ENCODE measurements at places on chromosomes 1 and 21. TPM values are rescaled to one million over a fixed set of nuclear protein-coding genes. Genes with fewer than 3 reads are reported as not detected.
A peak's percentile ranks its signal among the peaks of the same experiment; 100 is the strongest.

Gene DISP3
- not detected for total RNA-seq

DNA sequence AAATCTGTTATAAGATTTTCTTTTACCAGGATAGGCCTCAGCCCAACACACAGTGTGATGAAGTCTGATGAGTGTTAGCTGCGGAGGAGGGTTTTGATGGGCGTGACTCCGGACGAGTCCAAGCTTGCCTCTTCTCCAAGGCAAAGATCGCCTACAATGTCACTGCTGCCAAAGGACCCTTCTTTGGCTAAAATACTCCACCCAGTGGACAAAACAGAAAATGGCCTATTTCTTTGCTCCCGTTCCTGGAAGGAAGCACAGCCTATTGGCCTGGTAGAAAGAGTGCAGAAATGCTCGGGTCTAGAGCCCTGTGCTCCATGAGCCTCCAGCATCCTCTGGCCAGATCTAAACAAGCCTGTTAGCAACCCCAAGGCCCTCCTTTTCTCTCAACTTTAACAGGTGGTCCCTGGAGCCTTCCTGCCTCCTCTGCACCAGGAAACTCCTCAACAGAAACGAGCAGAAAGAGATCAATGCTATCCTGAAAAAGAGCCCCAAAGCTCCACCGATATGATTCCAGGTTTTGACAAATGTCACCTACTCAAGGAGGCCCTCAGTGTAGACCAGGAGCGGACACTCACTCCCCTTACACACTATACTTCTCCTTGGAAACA lies 3.4 kb upstream of the CASQ2 start:
- H3K27ac ChIP-seq: peak overlapping the region; percentile 69
- no peaks in the 10 kb centered on the region for H3K36me3 ChIP-seq
- peak; percentile 54 for DNase-seq
- peak overlapping the region; percentile 41 for H3K4me3 ChIP-seq

Gene UAP1
- 26.5 TPM for total RNA-seq

Gene SYT6
- not detected for total RNA-seq

- peaks cover 3% of the 10 kb centered on the region for H3K27me3 ChIP-seq
- no peak overlapping the region for H3K27ac ChIP-seq
- H3K4me1 ChIP-seq: peaks cover 20% of the 10 kb centered on the region
- no peak overlapping the region for H3K4me3 ChIP-seq
Observed at GRCh38 chr1:230702934-230703678, 10.8 kb downstream of the AGT start.

- DNase-seq: no peak
- no peak overlapping the region for H3K27ac ChIP-seq
- no peaks in the 10 kb centered on the region for H3K27me3 ChIP-seq
- H3K4me1 ChIP-seq: no peaks in the 10 kb centered on the region
Observed at GRCh38 chr1:185351734-185352466, 34.9 kb upstream of the IVNS1ABP start.

GRCh38 chr1:68232289-68233148 lies at the start of gene WLS:
WLS (minus strand) TSS chr1:68232523; CDS start chr1:68232299, 224 bp downstream.
- H3K27ac ChIP-seq: peak within 1 kb of the TSS; percentile 83
- H3K4me1 ChIP-seq: peaks cover 52% of the 10 kb centered on the region
- H3K4me3 ChIP-seq: peak within 1 kb of the TSS; percentile 78
- H3K27me3 ChIP-seq: no peaks in the 10 kb centered on the region

Gene RIT1
- total RNA-seq: 19.0 TPM

GRCh38 chr1:230891413-230891812 lies 23.1 kb upstream of the C1orf198 start:
- H3K4me3 ChIP-seq: no peak overlapping the region
- no peaks in the 10 kb centered on the region for H3K4me1 ChIP-seq
- no peak for DNase-seq
- H3K27me3 ChIP-seq: no peaks in the 10 kb centered on the region
- H3K36me3 ChIP-seq: no peaks in the 10 kb centered on the region
- no peak overlapping the region for H3K27ac ChIP-seq

- peaks cover 100% of the 10 kb centered on the region for H3K27me3 ChIP-seq
- no peak overlapping the region for H3K4me3 ChIP-seq
- H3K36me3 ChIP-seq: no peaks in the 10 kb centered on the region
- no peak for DNase-seq
- H3K4me1 ChIP-seq: peaks cover 7% of the 10 kb centered on the region
- no peak overlapping the region for H3K27ac ChIP-seq
Observed at GRCh38 chr1:4660917-4661594, 6.6 kb downstream of the AJAP1 start.

All from left ventricle myocardium inferior (tissue), 1 donor.